HepG2 (cell line): ENCODE measurements at places on chromosomes 1 and 21. TPM values are rescaled to one million over a fixed set of nuclear protein-coding genes. Genes with fewer than 3 reads are reported as not detected.

OR2T33 gene
- polyA plus RNA-seq = not detected in 2 replicates

GRCh38 chr21:15872236-15872635, 142.5 kb downstream of the USP25 start:
- no peak for DNase-seq

DNA sequence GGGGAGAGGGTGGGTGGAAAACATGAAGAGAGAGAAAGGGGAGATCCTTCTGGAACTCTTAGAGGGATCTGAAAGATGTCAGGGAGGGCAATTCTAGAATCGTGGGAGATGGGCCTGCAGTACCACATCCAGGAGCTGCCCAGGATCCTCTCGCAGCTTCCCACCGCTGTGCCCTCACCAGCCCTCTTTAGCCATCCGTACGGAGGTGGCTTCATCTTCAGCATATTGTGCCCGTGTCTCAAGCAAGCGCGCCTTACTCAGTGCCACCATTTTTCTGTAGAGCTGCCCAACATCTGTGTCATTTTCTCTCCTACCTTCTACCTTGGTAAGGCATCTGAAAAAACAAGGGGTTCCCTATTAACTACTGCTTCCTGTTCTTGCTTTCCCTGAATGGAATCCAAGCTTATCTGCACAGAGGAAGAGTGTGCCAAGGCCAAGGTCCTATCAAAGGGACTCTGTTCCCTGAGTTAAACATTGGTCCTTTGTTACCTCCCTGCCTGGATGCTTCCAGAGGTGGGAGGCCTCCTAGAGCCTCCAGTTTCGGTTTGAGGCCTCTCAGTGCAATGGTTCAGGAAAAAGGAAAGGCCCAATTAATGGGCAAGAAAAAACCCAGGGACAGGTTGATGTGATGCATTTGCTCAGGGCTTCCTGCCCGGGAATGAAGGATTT, 23.2 kb downstream of the C1orf116 start:
- peak; percentile 92 for DNase-seq

GRCh38 chr1:49052102-49052501, 275.4 kb upstream of the BEND5 start:
- DNase-seq = no peak

ARHGEF16 gene
- 39.9 and 59.7 TPM in 2 replicates for polyA plus RNA-seq

DNA sequence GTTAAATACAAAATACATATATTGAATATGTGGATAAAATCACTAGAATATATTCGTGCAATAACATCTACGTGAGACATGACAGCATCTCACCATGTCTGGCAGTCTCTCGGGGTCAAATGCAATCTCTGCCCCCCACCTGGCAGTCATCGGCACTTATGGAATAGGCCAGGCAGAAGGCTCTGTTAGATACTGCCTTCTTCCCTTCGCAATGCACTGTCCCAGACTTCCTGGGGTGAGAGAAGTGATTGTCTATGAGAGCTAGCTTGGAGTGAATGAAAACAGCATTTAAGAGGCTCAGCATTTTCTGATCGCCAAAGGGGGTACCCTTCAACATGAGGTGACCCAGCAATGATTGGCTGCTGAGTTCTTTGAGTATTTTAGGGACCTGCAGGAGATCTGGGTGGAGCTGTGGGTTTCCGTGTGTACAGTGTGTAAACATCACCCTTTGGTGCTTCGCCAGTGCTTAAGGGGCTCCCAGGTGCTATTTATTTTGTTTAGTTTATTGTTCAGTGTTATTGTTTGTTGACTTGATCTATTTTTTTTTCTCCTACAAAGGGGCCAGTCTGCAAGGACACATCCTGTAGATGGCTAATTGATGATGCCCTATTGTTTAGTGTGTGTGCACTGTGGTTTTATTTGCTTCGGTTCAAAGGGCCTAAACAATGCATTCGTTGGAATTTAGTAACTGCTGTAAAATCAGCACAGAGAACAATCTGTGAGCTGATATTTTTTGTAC, 10.2 kb downstream of the ERG start:
- DNase-seq = no peak

GRCh38 chr1:90435351-90435750, 281.8 kb downstream of the BARHL2 start:
- no peak for DNase-seq

GRCh38 chr1:156165083-156165482, 11.7 kb downstream of the SEMA4A start:
- DNase-seq = no peak

DNA sequence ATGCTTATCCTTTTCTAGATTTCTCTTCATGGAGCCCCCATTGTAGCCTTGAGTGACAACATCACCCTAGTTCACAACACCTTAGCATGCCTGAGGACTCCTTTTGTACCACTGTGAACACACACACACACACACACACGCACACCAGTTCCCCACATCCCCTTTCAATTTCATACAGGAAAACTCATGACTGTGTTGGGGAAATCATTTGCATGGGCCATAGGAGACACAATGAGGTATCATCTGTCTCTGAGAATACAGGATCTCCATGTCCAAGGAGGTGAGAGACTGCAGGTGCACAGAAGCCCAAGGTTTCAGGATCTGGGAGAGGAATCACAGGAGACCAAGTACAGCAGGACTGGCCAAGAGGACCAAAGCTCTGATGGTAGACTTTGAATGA, 119.7 kb downstream of the TPTE start:
- DNase-seq = no peak

GRCh38 chr1:243734308-243734695, 115.7 kb downstream of the AKT3 start:
- no peak for DNase-seq

DNA sequence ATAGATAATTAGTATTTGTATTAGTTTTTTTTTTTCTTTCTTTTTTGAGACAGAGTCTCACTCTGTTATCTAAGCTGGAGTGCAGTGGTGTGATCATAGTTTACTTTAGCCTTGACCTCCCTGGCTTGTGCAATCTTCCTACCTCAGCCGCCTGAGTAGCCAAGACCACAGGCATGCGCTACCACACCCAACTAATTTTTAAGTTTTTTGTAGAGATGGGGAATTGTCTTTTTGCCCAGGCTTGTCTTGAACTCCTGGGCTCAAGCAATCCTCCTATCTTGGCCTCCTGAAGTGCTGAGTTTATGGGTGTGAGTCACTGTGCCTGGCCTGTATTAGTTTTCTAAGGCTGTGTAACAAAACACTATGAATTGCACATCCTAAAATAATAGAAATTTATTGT, 58.3 kb downstream of the MSH4 start:
- DNase-seq = peak; percentile 75

DNA sequence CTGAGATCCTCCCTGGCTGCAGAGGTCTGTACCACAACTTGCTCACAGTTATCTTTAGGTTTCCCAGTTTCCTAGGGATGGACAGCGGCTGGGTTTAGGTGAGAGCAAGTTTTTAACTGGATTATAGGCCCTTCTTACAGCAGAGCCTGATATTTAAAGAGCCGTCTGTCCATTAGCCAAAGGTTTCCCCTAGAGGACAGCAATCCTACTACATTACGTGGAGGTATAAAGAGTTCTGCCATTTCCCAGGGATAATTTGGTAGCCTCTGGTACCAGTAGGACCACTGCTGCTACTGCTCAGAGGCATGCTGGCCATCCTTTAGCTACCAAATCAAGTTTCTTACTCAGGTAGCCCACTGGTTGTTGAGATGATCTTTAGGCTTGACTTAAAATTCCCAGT, 21.9 kb upstream of the FCGR2A start:
- no peak for DNase-seq

DNA sequence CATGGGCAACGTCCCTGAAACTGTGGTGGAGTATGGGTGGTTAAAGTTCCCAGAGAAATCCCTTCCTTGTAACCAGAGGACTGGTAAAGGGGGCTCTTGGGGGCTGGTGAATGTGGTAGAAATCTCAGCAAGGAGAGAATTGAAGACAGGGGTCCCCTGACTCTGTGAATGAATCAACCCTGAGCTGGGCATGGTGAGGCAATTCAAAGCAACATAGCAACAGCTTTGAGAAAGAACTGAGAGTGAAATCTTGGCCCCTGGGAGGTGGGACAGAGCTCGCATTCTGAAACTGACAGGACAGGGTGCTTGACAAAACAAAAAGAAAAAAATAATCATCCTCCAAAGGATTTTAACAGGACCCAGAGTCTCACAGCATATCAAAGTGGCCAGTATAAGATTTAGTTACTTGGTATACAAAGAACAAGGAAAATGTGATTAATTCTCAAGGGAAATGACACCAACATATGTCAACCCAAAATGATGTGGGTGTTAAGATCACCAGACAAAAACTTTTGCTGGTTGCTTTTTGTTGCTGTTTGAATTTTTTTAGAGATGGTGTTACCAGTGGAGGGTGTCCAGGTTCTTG, 11.7 kb upstream of the SUMO3 start:
- DNase-seq = no peak

GBP7 gene
- polyA plus RNA-seq = not detected in 2 replicates

RYR2 gene
- not detected in 2 replicates for polyA plus RNA-seq

GRCh38 chr1:33660244-33660643, 187.8 kb downstream of the ZSCAN20 start:
- no peak for DNase-seq

DNA sequence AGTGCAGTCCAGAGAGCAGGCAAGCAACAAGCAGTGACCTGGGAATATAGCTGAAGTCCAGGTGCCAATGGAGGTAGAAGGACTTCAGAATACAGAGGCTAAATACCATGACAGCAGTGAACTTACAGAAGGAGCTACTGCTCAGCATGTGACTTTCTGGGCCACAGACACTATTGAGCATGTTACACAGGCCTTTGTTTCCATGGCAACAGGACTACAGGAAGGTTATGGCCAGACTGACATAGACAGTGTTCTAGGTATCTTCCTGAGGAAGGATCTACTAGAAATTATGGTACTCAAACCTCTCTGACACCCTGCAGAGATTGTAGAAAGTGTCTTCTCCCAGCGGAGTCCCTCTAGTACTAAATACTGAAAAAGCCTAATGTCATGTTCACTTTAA, 11.0 kb downstream of the OR2M5 start:
- no peak for DNase-seq

DNA sequence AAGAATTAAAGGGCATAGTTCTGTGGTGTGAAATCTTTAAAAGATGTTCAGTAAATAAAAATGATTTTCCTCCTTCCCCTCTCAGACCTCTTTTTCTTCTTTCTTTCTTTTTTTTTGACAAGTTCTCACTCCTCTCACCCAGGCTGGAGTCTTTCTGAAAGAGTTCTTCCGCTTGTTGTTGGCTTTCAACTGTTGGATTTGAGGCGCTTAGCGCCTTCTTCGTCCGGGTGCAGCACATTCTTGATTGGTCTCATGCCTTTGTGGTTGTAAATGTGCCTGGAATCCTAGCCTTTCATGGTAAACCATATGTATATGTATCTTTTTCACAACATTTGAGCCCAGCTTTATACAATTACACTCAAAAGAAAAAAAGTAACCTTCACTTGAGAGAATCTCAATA, 980 bp upstream of the METTL18 start:
- no peak for DNase-seq

PPP1R12B gene
- 12.0 and 13.6 TPM in 2 replicates for polyA plus RNA-seq

GRCh38 chr1:184114818-184115398, 63.4 kb downstream of the TSEN15 start:
- no peak for DNase-seq

DNA sequence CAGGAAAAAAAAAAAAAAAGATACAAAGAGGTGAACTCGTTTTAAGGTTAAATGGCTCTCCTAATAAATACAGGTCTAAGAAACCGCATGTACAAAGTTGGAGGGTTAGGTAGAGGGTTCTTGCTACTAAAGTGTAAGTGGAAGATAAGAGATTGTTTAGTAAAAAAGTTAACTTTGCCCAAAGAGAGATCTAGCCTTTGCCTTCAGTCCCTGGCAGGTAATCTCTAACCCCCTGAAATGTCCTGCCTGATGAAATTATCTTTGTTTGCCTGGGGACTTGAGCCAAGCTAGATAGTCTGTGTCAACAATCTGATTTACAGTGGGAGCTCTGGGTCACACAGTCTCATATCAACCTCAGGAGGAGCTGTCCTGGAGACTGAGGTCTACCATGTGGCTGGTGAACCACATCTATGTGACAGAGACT, 57.6 kb downstream of the TRIM33 start:
- DNase-seq = peak; percentile 88

TEDDM1 gene
- polyA plus RNA-seq = not detected in 2 replicates

DNA sequence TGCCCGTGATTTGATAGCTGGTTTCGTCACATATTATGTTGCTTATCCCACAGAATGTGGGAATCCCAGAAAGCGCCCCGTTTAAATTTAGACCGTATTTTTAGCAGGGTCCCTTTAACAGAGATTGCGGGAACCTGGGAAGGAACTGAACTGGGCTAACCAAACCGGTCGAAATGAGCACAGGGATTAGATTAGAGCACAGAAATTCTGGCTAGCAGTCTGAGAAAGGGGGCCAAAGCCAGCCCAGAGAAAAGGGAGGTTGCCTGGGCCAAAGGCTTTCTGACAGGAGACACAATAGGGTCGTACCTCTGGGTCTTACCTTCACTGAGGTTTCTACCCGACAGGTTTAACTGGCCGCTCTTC, 327 bp downstream of the LRRC40 start:
- DNase-seq = no peak

- no peak for DNase-seq
Measured at GRCh38 chr1:92244376-92244775, 26.7 kb downstream of the C1orf146 start.

DNA sequence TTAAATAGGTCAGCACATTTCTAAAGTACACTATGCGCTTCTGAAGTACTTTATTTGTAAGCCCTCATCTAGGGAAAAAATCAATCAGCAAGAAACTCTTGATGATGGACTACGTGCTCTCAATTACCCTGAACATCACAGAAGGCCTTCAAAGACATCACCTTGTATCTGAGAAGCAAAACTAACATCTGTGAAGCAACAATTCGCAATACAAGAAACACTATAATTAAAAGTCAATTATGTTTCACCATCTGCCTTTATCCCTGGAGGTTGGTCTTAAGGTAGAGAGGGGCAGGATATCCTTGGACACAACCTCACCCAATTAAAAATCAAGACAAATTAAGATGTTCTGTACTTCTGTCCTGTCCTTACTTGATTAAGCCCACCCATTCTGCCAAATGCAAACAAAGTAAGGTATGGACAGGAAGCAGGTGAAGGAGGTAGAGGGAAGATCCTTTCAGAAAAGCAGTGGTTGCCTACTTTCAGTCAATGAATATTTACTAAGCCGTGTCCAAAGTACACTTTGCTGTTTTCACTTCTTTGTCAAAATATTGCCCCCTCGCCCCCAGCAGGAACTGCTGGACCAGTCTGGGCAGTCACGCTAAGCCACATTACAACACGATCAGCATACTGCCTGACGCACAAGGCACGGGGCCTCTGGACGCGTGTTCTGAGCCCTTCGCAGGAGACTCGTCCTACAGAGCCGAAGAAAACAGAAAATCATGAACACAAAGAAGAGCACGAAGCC, 887 bp downstream of the SLC19A2 start:
- DNase-seq = peak; percentile 85

RNF186 gene
- 0.07 and 0.10 TPM in 2 replicates for polyA plus RNA-seq

GRCh38 chr1:115879977-115880376, 39.1 kb upstream of the NHLH2 start:
- DNase-seq = no peak

GRCh38 chr1:160575112-160575664, 4.1 kb downstream of the CD84 start:
- no peak for DNase-seq
